ENCODE measurements at places on chromosomes 12 and 14. TPM values are rescaled to one million over a fixed set of nuclear protein-coding genes. Genes with fewer than 3 reads are reported as not detected.

- no peak for DNase-seq
Measured at GRCh38 chr14:55473786-55474185, 33.4 kb upstream of the TBPL2 start.

DNA sequence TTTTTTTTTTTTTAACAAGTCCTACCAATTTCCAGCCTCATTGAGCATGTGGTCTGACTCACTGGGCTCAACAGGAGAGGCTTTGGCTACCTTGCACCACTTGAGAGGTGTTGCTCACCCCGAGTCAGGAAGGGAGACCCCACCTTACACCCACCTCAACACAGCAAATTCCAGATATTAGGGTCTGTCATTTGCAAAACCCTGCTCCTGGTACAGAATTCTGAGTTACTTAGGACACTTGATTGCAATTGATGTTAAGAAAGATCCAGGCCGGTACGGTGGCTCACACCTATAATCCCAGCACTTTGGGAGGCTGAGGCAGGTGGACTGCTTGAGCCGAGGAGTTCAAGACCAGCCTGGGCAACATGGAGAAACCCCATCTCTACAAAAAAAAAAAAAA is 14.1 kb downstream of the DGLUCY start:
- no peak for DNase-seq

Gene PLEKHG7
- not detected for total RNA-seq

DNA sequence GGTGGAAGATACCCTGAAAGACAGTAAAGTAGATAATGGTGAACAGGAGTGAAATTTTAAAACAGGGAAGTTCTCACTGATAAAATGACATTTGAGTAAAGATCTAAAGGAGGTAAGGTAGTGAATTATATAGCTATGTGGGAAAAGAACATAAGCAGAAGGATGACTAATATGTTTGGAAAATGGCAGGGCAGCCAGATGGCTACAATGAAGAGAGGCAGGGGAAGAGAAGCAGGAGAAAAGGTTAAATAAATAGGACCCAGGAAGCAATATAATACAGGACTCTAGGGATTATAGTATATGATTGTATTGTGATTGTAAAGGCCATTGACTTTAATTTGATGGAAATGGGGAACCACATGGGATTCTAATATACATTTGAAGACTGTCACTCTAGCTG is 33.0 kb downstream of the SCFD1 start:
- no peak for DNase-seq

Gene TAPBPL
- 8.3 TPM for total RNA-seq
